ENCODE measurements at places on chromosomes 1 and 21.

GRCh38 chr1:35706846-35707600 lies 11.7 kb downstream of the C1orf216 start:
- peak; percentile 25 for DNase-seq

DNA sequence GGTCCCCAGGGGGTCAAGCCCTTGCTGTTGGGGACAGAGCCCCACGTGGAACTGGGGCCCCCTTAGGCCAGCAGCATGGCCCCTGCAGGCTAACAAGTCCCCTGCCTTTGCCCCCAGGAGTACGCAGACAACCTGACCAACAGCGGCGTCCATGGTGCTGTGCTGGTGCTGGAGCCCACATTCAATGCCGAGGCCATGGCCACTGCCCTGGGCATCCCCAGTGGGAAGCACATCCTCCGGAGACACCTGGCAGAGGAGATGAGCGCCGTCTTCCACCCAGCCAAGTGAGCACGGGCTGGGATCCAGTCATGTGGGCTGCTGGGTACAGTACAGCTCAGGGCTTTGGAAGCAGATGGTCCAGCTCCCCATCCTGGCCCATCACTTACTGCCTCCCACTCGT lies 49.6 kb upstream of the TMEM51 start:
- DNase-seq = no peak

DNA sequence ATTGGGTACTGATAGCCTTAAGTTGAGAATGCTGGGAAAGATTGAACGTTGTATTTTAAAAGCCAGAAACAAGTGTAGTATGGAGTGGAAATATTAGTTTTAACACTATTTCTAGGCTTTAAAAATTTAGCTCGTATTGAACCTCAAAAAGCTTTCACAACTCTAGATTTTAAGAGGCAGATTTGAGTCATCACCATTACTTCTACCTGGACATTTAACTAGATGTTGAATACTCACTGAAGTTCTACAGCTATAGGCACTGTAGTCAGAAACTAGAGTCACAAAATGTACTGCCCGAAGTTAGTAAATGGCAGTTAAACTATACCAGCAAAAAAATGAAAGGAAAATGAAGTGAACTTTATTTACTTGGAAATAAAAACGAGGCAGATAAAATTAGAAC lies 96.5 kb downstream of the NEK7 start:
- DNase-seq = no peak

- no peak for DNase-seq
Measured at GRCh38 chr1:54551891-54552290, 3.9 kb downstream of the ACOT11 start.

DNA sequence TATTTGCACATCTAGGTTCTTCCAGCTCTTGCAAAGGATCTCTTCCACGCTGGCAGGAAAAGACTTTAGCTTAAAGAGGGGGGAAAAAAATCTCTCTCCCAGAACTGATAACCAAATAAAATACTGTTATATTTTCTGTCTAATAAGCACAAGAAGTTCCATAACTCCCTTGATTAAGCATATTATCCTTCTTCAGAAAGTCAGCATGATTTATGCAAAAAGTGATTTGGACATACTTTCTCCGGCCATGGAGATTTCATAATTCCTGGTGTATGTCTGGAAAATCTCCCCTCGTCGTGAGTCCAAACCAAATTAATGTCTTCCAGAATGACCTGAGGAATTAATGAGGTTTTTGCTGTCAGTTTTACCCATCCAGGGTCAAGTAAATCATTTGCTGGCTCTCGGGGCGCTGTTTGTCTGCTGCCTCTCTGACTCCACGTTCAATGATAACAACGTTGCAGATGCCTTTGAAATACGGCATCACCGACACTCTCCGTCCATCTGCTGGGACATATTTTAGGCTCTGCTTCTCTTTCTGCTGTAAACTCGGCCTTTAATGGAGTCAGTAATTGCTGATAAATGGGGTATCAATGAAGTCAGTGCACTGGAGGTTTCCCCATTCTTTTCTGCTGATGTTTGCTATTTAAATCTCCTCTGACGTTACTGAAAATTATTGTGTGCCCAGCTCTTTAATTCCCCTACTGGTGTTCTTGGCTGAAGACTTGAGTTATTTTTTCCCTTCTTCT lies 112.9 kb downstream of the HLX start:
- DNase-seq = no peak

- peak; percentile 50 for DNase-seq
Measured at GRCh38 chr1:67888216-67889106, 55.2 kb upstream of the GNG12 start.
